Stimulated activated CD4-positive, alpha-beta T cell treated with anti-CD3 and anti-CD28 coated beads, Interleukin-4, amount 100 ng/mL, for 48 hours (primary cell): ENCODE measurements at places on chromosomes 4 and X.

DNA sequence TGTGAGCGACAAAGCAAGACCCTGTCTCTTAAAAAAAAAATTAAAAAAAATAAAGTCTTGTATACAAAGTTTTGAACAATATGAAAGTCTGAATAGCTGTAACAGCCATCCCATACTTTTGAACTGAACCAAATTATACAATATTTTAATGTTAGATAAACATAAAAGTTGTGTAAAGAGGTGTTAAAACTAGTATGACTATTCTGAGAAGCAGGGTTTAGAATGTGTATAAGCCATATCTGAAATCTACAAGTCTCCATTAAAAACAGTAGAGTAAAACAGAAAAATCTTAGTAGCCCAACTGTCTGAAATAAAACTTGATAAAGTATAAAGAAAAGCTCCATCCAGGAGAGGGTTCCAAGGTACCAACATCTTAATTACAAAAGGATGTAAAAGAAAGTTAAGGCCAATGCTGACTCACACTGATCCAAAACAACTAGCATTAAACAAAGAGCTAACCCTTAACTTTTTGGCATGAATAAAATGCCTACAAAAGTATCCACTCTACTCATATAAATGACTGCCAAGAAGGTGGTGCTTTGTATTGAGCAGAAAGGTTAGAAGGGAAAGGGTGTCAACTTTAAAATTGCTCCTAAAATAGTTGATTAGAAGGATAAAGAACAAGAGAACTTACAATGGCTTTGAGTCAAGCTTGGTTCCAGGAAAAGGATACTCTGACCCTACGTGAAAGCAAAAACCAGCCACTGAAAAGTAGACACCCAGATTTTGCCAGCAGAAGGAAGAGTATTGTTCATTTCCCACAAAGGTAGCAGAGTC, 18.5 kb downstream of the CNOT6L start:
- no peak for DNase-seq

- DNase-seq, result no peak
These were observed 1304.4 kb upstream of the PCDH7 start for GRCh38 chr4:29415771-29416170.

- no peak for DNase-seq
These were observed 69.5 kb downstream of the WFS1 start for GRCh38 chr4:6338951-6339817.

- DNase-seq, result no peak
These were observed 567.3 kb upstream of the ACTRT1 start for GRCh38 chrX:128619490-128619889.

DNA sequence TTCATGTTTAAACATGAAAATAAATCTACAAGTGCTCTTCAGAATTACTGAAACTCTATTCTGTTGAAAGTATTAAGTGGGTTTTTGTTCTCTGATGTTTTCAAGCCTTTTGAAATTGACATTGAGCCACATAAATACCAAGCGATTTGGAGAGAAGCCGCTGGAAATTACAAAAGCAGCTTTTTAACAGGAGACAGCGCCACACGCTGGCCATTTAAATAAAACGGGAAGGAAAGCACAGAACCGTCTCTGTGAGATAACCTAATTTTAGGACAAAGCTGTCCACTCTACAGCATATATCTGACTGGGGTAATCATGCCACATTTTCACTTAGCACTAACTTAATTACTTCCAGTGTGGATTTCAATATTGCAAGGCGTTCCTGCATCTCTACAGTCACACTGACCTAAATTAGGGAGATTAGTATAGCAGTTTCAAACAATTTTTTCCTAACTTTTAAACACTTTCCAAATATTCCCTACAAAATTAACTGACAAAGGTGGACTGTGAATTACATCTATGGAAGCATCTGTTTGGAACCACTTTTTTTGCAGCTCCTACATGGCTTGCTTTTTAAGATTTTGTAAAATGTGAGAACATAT, 6.8 kb upstream of the ANOS1 start:
- DNase-seq, result no peak

DNA sequence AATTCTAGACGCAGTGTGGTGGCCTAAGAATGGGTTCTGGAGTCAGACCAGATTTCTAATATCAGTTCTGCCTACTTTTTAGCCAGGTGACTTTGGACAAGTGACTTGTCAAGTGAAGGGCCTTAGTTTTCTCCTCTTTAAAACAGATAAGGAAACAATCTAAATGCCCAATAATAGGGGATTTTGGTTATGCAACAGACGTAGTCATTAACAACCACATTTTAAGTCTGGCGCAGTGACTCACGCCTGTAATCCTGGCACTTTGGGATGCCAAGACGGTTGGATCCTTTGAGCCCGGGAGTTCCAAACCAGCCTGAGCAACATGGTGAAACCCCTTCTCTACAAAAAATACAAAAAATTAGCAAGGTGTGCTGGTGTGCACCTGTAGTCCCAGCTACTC, 2.1 kb upstream of the ZMYM3 start:
- DNase-seq, result no peak
